ENCODE measurements at places on chromosomes 5 and 9. TPM values are rescaled to one million over a fixed set of nuclear protein-coding genes. Genes with fewer than 3 reads are reported as not detected.
A peak's percentile ranks its signal among the peaks of the same experiment; 100 is the strongest.

GRCh38 chr9:14219850-14220249 is 94.1 kb downstream of the NFIB start:
- DNase-seq, result no peak

Gene GADD45G
- 13.9 TPM for total RNA-seq

DNA sequence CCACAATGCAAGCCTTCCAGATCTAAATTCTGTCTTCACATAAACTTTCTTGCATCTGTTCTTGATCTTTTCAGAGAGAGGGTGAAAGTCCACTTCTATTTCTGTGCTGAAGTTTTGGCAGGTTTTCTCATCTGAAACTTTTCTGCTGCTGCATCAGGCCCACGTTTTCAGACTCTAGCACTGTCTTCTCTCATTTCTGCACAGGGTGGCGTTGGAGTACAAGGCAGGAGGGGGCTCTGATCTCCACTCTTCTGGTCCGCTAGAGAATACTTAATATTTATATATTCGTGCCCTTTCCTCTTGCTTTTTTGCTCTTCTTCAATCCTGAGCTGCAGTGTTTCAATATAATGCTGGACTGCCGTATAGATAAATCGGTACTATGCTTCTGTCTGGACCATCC is 204.0 kb upstream of the PRDM9 start:
- no peak for DNase-seq

- DNase-seq, result no peak
Measured at GRCh38 chr9:3464033-3464638, 61.7 kb downstream of the RFX3 start.

DNA sequence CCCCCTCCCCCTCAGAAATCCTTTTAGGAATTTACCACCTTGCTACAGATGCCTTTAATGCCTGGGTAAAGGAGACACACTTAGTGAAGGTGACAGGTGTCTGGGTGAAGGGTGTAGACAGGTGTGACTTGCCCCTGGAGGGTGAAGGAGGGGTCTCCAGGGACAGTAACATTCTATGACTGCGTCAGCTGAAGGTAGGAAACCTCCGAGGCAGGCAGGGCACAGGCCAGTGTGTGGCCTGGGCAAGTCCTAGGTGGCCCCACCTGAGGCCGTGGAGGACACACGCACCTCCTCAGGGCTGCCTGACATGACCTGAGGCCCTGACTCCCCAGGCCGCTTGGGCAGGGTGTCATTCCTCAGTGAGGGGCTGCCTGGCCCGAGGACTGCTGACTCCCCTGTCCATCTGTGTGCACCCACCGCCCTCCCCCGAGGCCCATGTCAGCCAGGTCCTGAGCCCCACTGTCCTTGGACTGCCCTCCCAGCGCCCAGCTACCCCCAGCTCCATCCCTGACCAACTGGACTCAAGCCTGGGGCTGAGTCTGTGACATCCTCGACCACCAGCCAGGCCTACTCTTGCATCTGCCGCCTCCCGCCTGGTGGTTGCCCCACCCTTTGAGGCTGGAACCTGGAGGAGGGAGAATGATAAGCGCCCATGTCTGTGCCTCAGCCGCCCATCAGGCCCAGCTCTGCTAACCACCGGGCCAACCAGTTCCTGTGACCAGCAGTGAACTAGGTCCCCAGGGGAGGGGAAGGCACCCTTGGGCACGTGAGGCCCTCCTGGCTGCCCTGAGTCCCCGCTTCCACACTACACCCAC is 18.4 kb downstream of the CARD19 start:
- peak; percentile 22 for DNase-seq

Gene PLCXD3
- total RNA-seq, result 0.84 TPM

Gene ANKRD20A1
- 6.9 TPM for total RNA-seq

Gene SPATA31C2
- total RNA-seq, result not detected

Gene ANKHD1
- total RNA-seq, result 140 TPM

Gene WNK2
- 279 TPM for total RNA-seq

DNA sequence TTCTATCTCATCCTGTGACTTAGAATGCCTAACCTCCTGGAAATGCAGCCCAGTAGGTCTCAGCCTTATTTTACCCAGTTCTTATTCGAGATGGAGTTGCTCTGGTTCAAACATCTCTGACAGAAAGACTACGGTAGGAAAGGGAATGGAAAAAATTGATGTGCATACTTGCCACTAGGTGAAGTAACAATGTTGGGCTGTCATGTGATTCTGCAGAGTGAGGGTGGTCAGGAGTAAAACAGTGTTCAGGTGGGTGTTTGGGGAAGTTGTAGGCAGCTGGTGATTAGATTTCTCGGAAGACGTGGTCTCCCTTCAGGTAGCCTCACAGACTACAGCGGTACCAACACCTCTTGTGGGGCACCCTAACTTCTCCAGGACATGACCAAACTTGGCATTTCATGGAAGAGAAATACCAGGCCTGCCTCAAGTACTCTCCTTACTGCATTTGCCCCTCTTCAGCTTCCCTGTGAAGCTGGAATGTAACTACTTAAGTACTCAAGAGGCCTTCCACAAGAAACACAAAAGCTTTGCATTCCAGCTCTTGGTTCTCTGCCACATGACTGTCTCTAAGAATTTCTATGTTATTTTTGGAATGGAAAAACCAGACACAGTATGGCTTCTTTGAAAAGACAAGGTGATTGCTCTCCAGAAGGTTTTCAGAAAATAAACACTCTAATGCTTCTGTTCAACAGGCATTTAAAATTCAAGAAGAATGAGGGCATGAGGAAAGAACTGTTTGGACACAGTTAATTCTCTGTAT is 17.4 kb upstream of the ENTREP1 start:
- DNase-seq, result no peak

Gene ZNF782
- total RNA-seq, result 5.1 TPM

GRCh38 chr9:38025166-38025565 is 43.9 kb downstream of the SHB start:
- DNase-seq, result no peak

Gene ARSI
- 0.27 TPM for total RNA-seq

Gene CEL
- total RNA-seq, result 2.4 TPM

Gene CSF2
- total RNA-seq, result not detected

- DNase-seq, result no peak
Measured at GRCh38 chr5:5700549-5700948, 278.1 kb downstream of the ICE1 start.

- DNase-seq, result peak; percentile 11
Measured at GRCh38 chr9:101437806-101438232, 2.2 kb upstream of the ALDOB start.

Gene C9orf50
- total RNA-seq, result not detected

GRCh38 chr5:91211997-91212713 is 171.0 kb downstream of the ARRDC3 start:
- DNase-seq, result no peak

- DNase-seq, result no peak
Measured at GRCh38 chr5:4862500-4862899, 277.6 kb upstream of the ADAMTS16 start.

Gene HSPB3
- 0.81 TPM for total RNA-seq

DNA sequence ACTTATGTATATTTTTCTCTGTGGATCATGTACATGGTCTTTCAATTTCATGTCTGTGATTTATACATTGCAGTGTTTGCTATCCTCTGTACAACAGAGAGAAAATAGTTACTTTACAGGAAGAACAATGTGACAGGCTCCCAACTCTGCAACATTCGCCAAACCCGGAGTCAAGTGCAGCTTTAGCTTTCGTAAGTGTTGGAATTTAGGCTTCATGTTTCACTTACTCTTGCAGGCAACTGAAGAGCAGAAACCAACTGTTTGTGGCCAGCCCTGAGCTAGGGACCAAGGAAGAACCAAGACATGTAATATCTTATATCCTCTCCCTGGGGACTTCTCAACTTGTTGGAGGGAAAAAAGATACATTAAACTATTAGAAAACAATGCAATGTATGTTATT is 147.9 kb downstream of the C5orf15 start:
- DNase-seq, result no peak

Gene TMEM171
- 104 TPM for total RNA-seq

GRCh38 chr5:151023651-151024050 is 3.3 kb downstream of the GPX3 start:
- DNase-seq, result peak; percentile 60

Gene PROP1
- not detected for total RNA-seq

Gene GGTA1
- 5.6 TPM for total RNA-seq

DNA sequence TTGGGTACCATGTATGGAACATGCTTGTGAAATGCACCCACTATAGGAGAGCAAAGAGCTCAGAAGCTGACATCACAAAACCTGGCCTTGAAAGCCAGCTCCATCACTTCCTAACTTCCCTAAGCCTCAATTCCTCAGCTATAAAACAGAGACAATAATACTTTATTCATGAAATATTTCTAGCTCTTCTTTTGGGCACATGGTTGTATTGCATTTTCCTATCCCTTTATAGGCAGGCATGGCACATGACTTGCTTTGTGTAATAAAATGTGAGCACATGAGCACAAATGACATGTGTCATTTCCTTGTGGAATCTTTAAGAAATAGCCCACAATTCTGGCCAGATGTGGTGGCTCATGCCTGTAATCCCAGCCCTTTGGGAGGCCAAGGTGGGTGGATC is 18.5 kb downstream of the ZNF366 start:
- DNase-seq, result no peak

Gene HTR4
- 12.2 TPM for total RNA-seq

GRCh38 chr5:31937226-31937625 is 236.9 kb downstream of the GOLPH3 start:
- DNase-seq, result no peak

Gene CAMK2A
- total RNA-seq, result 0.21 TPM

- DNase-seq, result peak; percentile 60
Measured at GRCh38 chr9:121779381-121780117, 128.1 kb downstream of the DAB2IP start.

GRCh38 chr9:126902210-126902609 is 12.4 kb upstream of the RALGPS1 start:
- DNase-seq, result no peak

Gene CDKN2B-AS1
- 108 TPM for total RNA-seq

Gene FNIP1
- 31.2 TPM for total RNA-seq

DNA sequence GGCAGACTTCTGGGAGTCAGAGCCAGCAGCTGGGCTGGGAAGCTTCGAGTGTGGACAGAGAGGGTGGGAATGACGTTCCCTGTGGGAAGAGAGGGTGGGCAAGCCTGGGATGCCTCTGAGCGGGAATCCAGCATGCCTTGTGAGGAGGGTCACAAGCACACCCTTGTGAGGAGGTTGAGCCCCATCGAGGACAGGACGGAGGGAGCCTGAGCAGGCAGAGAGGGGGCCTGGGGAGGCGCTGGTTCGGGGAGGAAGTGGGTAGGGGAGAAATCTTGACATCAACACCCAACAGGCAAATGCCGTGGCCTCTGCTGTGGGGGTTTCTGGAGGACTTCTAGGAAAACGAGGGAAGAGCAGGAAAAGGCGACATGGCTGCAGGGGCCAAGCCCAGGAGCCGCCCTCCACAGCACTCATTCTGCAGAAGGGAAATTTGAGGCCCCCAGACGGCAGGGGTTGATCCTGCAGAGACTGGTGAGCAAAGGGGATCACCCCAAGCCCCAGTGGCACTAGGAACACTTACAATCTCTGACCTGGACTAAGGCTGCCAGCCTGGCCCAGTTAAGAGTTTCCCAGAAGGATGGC is 1.1 kb upstream of the IL13 start:
- DNase-seq, result no peak

DNA sequence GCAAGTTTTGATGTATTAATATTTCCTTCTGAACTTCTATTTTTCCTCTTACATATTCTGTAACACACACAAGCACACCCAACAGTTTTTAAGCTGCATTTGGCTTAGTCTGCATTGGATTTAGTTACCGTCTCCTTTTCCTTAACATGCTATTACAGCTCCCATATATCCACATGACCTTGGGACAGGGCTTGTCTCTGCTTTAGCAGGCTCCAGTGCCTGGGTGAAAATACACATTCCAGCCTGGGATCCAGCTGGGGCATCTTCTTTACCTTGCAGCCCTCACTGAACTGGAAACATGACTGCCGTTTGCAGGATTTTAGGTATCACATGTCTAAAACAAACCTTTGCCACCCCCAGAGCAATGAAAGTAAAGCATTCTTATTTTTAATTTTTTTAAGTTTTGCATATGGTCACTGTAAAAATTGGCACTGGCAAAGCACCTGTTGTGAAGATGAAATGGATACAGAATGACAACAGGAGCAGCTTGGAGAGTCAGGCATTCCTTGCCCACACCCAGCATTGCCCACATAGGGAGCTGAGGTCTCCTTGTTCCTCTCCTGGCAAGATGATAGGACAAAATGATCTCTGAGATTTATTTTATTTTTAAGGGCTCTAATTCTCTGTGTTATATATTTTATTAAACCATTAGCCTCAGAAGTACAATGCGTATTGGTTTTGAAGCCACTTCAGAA is 4.0 kb downstream of the GADD45G start:
- DNase-seq, result no peak

DNA sequence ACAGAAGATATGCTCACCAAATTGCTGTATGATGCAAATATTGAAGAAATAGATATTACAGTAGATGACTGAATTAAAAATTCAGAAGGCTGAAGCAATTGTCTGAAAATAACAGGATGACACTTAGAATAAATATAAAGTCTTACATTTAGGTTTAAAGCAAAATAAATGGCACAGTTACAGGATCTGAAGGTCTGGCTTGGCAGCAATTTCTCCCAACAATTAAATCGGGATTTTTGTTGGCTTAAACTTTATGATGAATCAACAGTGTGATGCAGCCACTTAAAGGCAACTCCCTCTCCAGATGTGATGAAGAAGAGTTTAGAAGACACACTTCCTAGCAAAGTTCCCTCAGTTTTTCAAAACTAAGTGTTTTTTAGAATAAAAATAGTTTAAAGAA is 80.5 kb downstream of the NREP start:
- no peak for DNase-seq

DNA sequence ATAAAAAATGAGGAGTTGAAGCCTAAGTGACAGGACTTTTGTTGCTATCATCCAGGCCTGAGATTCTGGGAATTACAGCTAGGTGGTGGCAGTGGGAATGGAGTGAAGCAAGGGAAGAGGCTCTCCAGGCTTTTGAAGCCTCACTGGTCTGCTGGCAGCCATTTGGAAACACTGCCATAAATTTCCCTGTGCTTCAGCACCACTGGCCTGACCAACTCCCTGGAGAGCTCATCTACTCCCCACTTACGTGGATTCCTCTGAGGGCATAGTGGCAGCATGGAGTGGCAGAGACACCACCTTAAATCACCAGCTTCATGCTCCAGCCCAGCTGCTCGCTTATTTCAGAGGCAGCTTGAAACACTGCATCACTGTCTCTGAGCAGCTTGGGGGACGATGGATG is 518.2 kb downstream of the TLR4 start:
- DNase-seq, result no peak

Gene SPOCK1
- 2.3 TPM for total RNA-seq

- peak; percentile 22 for DNase-seq
Measured at GRCh38 chr9:272251-273213, 57.9 kb downstream of the DOCK8 start.

Gene CLIC3
- total RNA-seq, result 3.2 TPM

DNA sequence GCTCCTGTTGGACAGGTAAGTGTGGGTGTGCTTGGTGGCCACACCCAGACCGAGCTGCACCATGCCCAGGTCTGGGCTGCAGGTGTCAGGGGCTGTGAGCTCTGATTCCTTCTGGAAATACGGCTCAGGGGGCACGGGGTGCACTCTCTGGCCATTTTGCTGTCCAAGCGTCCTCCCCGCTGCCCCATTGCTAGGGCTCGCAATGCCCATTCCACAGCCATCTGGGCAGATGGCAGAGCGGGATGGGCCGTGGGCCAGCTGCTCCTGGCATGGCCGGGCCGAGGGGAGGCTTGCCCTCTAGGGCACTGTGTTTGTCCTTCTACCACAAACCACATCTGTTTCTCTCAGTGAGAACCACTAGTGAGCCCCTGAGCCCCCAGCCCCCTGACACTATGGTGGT is 67.9 kb upstream of the RXRA start:
- no peak for DNase-seq

All from left colon (tissue), 2 donors.